ENCODE measurements at places on chromosomes 7 and 10.

DNA sequence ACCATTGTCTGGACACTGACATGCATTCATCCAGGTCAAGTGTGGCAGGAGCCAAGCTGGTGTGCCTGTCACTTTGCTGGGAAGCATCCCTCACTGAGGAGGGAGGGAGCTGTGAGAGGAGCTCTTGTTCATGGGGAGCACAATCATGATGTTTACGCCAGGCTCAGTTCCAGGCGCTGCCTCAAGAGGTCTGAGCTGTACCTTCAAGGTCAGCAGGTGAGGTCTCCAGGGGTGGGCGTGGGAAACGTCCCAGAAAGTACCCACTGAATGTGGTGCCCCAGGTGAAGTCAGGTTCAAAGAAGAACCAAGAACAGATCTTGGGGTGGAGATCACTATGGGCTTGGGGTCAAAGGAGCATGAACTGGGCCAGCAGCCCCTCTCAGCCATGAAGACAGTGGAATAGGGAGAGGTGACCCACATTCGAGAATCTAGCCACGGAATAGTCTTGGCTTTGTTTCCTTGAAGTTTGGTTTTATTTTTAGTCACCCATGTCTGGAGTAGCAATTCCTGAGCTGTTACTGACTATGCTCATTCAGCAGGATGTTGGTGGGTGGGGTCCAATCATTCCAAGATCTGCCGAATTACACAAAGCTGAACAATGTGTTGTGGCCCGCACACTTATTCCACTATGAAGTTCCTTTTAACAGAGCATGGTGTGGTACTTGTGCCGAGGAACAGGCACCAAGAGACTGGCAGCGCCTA is 29.3 kb downstream of the NPS start:
- DNase-seq: no peak

DNA sequence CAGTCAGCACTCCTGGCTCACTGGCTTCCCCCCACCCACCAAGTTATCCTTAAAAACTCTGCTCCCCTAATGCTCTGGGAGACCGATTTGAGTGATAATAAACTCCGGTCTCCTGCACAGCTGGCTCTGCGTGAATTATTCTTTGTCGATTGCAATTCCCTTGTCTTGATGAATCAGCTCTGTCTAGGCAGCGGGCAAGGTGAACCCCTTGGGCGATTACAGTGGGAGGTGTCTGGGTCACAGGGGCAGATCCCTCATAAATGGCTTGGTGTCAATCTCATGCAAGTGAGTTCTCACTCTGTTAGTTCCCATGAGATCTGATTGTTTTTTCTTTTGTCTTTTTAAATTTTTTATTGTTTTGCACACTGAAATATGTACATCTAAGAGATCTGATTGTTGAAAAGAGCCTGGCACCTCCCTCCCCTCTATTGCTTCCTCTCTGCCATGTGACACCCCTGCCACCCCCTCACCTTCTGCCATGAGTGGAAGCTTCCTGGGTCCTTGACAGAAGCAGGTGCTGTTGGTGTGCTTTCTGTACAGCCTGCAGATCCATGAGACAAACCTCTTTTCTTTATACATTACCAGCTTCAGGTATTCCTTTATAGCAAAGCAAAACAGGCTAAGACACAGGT is 20.5 kb downstream of the OTUD1 start:
- no peak for DNase-seq

DNA sequence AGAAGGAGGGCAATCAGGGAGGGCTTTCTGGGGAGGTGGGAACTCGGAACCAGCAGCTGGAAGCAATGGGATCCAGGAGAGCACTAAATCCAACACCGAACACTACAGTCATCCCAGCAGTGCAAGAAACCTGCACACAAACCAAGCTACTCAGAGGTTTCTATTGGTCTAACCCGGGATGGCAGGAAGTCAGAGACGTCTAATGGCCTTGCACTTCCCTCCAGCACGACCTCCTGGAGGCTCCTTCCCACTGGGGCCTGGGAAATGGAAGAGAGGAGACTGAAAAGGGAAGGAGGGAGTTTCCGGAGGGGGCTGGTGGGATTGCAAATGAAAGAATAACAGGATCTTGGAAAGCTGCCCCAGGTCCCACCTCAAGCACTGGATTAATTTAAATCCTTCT is 56.3 kb downstream of the TEX36 start:
- no peak for DNase-seq

- DNase-seq: no peak
Measured at GRCh38 chr7:12569673-12570072, 847 bp upstream of the SCIN start.

GRCh38 chr7:140534743-140535142 is 55.4 kb upstream of the MKRN1 start:
- no peak for DNase-seq

GRCh38 chr10:36171556-36171952 is 529.5 kb upstream of the FZD8 start:
- DNase-seq: no peak

GRCh38 chr10:10626734-10627133 is 390.9 kb upstream of the CELF2 start:
- DNase-seq: no peak

- no peak for DNase-seq
Measured at GRCh38 chr10:21650353-21650752, 116.3 kb downstream of the MLLT10 start.

DNA sequence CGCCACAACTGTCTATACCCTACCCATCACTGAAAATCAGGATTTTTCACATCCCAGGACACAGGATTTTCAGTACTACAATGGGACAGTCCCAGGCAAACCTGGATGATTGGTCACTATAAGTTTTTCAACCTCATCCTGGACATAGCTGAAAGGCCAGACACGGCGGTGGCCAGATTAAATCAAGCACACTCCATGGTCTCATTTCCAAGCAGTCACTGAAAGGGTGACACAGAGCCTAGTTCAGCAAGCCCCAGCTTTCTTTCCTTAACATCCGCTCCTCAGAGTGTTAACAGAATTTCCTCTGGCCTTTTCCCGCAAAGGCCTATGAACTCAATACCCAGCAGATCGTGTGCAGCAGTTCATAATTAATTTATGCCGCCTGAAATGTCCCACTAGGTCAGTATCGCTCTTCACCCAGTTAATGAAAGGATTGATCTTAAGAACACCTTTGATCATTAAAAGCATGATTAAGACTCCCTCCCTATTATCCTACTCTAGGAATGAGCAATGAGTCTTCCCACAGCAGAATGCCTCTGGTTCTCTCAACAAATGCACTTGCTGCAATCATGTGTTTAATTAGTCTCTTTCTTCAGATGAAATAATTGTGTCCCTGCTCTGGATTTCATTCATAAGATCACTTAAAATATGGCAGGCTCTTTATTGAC is 104.0 kb upstream of the NANOS1 start:
- no peak for DNase-seq

DNA sequence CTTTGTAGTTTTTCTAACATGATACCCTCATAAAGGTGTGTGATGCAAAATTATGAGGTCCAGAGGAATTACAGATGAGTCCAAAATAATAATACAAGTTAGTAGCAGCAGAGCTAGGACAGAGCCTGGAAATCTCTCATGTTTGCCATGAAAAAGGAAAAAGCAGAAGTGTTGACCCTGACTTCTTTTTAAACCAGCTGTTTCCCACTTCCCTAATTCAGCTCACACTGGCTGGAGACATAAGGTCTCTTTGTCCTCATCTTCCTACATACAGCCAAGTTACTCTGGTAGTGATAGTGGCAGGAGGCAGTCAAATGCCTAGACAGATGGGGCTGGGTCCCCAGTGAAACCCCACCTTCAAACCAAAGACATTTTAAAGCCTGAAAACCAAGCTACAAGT is 269.2 kb downstream of the C7orf25 start:
- no peak for DNase-seq

DNA sequence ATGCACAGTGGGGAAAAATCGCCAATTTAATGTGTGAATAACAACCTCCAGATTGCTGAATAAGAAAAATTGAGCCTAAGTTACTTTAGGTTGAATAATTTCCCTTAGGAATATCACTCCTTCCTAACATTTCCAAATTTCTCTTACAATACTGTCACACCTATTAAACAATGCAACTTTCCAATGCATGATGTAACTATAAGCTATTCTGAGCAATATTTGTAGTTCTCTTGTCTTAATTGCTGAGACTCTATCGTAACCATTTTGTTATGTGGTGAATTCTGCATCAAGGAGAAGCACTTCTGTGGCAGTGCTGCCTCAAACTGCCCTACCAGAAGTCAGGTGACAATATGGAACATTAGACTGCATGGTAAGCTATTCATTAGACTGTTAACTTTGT is 386.7 kb upstream of the LRRN3 start:
- DNase-seq: no peak

DNA sequence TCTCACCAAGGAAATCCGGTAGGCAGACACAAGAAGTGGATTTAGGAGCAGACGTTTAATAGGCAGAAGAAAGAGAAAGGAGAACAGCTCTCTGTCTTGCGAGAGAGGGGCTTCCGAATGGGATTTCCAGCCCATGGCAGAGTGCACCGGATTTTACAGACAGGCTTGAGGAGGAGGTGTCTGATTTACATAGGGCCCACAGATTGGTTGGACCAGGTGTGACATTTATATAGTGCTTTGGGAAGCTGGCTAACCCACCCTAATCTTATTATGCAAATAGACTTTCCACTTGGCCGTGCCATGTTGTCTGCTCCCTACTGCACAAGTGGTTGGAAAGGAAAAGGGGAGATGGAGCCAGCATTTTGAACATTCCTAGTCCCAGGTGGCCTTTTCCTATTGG is 57.8 kb downstream of the ANKMY2 start:
- DNase-seq: no peak

GRCh38 chr10:11724938-11725776 is 17.0 kb upstream of the ECHDC3 start:
- DNase-seq: peak; percentile 85

DNA sequence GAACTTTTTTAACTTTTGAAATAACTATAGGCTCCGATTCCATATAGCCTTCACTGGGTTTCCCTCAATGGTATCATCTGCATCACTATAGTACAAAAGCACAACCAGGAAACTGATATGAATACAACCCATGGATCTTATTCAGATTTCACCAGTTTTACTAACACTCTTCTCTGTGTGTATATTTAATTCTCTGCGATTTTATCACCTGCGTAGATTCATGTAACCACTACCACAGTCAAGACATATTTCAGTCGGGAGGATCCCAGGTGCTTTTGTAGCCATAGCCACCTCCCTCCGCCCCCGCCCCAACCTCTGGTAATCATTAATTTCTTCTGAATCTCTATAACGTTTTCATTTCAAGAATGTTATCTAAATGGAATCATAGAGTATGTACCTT is 82.8 kb upstream of the C7orf33 start:
- DNase-seq: no peak

DNA sequence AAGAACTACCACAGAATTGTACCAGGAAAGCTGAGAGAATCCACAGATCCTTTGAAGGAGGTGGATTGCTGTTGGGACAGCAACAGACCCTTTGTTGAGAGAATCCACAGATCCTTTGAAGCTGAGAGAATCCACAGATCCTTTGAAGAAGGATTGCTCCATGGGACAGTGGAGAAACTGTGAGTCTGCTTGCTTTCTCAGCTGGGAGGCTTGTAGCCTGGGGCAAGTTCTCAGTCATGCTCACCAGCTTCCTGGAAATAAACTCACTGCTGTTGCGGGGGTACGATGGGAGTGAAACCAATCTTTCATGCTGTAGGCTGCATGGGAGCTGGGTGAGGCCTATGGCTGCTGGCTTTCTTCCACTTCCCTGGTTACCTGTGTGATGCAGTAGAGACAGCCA is 106.3 kb downstream of the C7orf25 start:
- no peak for DNase-seq

- no peak for DNase-seq
Measured at GRCh38 chr7:155728116-155728515, 83.7 kb downstream of the RBM33 start.

DNA sequence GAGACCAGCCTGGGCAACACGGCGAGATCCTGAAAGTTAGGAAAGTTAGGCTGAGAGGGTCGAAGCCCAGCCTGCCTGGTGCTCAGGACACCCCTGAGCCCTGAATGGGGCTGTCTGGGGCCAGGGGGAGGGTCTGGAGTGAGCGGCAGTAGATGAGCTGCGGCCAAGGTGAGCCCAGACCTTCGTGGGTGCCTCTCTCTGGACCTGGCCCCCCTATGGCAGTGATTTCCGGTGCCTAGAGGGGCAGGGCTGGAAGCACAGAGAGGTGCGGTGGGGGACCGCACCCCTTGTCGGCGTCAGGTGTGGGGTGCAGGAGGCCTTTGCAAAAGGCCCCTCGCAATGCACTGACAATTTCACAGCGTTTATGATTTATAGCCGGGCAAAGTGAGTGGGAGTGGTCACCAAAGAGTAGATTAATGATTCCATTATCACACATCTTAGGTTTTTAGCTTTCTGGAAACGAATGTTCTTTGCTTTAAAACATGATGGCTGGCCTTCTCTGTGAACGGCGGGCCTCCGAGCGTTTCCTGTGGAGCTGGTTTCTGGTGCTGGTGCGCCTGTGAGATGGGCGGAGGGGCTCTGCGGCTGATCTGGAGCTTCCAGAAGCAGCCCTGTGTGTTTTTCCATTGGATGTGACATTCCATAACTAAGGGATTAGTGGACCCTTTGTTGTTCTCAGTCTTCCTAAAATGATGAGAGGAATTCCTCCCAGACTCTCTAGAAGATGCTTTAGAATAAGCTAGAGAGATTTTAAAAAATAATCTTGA is 171.0 kb upstream of the ZNF32 start:
- no peak for DNase-seq

- DNase-seq: no peak
Measured at GRCh38 chr10:98173260-98173659, 38.8 kb downstream of the R3HCC1L start.

GRCh38 chr10:101566333-101567164 is 21.5 kb downstream of the POLL start:
- peak; percentile 72 for DNase-seq

DNA sequence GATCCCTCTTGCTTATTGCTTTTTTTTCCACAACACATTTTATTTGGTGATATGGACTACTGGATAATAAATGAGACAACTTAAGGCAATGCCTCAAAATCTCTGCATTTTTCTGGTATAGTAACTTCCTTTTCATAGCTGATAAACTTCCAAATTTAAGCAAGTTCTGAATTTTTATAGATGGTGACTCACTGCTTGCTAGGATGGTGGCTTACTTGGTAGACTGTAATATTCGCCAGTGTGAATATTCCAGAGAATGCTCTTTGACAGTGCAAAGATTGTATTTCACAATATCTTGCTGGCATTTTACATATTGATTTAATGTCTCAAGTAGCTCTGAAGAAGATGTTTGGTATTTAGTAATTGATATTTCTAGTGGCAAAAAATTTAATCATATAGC is 472.4 kb downstream of the TFEC start:
- no peak for DNase-seq

DNA sequence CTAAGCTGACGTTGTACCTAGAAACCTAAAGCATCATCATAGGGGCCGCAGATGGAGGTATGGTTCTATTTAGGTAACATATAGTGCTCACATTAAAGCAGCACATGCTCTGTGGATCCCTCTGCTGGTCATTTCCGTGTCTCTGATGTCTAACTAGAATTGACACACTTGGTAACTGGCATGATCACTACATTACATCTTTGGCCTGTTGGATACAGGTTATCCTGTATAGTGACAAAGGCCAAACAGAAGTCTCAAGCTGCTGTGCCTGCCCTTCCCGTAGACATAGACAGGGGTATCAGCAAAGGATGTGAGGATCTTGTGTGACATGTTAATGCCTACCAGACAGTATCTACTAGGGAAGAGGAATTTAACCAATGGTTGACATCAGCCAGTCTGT is 51.2 kb downstream of the KIF5B start:
- DNase-seq: peak; percentile 48

Data from GM13976 (cell line).